ENCODE measurements at places on chromosomes 11 and 22.

DNA sequence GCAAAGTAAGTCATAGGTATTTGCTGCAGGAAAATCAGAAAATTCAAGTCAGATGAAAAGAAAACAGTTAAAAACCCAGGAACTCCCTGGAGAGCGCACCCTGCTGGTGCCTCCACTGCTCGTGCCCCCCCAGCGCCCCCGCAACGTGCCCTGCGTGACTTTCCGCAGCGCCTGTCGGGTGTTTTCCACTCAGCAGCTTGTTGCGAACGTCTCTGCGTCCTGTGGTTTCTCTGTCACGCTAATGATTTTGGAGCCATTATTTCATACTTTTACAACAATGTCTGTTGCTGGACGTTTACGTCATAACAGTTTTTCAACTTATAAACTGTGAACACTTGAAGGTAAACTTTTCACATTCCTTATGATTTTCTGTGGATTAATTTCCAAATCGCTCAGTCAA is 5.0 kb downstream of the CRELD2 start:
- no peak for DNase-seq

- DNase-seq, result no peak
These were observed 80.3 kb downstream of the LRRC32 start for GRCh38 chr11:76589964-76590950.

- no peak for DNase-seq
These were observed 47.1 kb downstream of the BID start for GRCh38 chr22:17726928-17727897.

DNA sequence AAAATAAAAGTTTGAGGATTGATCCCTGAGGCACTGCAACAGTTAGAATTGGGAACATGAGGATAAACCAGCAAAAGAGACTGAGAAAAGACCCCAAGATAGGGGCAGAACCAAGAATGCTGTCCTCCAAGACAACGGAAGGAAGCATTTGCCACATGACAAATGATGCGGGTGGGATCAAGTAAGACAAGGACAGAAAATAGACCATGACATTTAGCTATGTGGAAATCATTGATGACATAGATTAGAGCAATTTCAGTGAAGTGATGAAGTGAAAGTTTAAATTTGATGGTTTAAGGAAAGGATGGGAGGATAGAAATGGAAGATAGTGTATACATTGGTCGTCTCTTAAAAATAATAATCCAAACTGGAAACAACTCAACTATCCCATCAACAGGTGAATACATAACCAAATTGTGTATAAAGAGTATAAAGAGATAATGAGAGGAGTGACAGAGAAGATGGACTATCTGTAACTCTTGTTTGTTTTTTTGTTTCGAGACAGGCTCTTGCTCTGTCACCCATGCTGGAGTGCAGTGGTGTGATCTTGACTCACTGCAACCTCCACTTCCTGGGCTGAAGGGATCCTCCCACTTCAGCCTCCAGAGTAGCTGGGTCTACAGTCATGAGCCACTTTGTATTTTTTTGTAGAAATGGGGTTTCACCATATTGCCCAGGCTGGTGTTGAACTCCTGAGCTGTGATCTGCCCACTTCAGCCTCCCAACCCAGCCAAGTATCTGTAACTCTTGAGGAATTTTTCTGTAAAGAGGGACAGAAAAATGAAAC is 48.7 kb upstream of the FDX1 start:
- no peak for DNase-seq

DNA sequence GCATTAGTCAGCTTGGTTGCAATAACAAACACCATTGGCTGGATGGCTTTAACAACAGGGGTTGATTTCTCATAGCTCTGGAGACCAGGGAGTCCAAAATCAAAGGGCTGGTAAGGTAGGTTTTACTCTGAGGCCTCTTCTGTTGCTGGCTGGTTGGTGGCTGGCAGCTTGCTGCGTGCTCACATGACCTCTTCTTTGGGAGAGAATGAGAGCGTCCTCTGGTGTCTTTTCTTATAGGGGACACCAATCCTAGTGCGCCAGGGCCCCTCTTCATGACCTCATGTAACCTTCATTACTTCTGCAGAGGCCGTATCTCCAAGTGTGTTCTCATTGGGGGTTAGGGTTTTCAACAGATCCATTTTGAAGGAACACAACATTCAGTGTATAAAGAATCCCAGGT is 1308.3 kb downstream of the TBC1D22A start:
- no peak for DNase-seq

- DNase-seq, result no peak
These were observed 187.6 kb upstream of the ANO3 start for GRCh38 chr11:26144291-26144690.

GRCh38 chr22:28268850-28269249 is 349.8 kb upstream of the PITPNB start:
- no peak for DNase-seq

GRCh38 chr11:11620173-11620920 is 1.5 kb downstream of the GALNT18 start:
- DNase-seq, result no peak

GRCh38 chr11:126543691-126544090 is 188.2 kb downstream of the ST3GAL4 start:
- DNase-seq, result no peak

Measured in activated naive CD8-positive, alpha-beta T cell treated with anti-CD3 and anti-CD28 coated beads, Interleukin-2, amount 50 U/mL, for 16 hours (primary cell).